ENCODE measurements at places on chromosomes 3 and 15.

GRCh38 chr3:77081240-77081661 lies 41.4 kb downstream of the ROBO2 start:
- DNase-seq, result peak; percentile 53

DNA sequence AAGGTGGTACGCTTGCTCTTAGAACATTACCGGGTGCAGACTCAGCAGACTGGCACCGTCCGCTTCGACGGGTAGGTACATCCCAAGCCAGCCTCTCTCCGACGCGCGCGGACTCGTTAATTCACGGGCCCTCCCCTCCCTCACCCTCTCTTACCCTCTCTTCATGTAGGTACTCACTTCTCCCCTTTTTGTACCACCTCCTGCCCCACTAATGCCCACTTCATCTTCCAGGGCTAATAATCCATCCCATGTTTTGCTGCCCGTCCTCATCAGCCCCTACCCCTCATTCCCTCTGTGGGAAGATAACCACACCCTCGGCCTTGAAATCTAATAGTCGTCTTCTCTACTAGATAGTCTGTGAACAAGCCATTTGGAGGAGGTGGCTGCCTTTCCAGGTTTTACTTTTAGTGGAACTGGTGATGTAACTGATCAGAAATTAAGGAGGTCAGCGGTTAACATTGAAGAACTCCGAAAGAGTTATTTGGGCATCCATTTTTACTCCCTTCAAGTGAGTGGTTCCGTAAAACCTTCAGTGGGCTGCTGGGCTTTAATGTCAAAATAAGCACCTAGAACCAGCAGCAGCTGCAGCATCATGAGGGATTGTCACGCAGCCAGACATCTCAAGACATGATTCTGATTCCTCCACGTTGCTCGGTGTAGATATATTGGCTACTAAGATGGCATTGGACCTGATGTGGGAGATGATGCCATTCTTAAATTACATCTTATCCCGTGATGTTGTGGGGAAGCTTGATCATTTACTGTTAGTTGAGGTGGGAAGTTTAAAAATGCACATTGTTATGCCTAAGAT lies 1.3 kb downstream of the FEM1B start:
- no peak for DNase-seq

DNA sequence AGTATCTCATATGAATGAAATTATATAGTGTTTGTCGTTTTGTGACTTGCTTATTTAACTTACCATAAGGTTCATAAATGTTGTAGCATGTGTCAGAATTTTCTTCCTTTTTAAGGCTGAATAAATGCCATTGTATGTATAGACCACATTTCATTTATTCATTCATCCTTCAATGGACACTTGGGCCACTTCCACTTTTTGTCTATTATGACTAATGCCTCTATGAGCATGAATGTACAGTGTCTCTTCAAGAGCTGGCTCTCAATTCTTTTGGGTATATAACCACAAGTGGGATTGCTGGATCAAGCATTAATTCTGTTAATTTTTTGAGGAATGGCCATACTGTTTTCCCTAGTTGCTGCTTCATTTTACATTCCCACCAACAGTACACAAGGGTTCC lies 156.1 kb downstream of the VPS8 start:
- no peak for DNase-seq

- no peak for DNase-seq
These were observed 123.2 kb downstream of the RAP2B start for GRCh38 chr3:153285194-153285641.

GRCh38 chr15:59200560-59200959 lies 6.1 kb upstream of the LDHAL6B start:
- no peak for DNase-seq

Data from retina (tissue), 1 donor.